Glutamatergic neuron (in vitro differentiated cells): ENCODE measurements at places on chromosomes 2 and 18. TPM values are rescaled to one million over a fixed set of nuclear protein-coding genes. Genes with fewer than 3 reads are reported as not detected.

DNA sequence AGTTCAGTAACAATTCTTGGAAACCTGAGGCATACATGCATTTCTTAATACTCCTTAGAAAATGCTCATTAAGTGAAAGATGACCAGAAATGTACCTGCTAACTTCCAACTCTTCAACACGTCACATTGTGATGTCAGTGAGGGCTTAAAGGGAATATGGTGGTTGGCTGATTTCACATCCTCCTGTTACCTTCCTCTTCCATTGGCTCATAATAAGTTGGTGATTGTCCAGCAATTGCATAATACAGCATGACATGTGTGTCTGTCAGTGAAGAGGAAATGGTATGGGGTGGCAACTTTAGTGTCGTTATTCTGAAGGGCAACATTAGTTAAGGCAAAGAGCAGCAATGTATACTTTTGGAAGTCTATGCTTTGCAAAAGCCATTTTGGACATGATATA, 26.0 kb downstream of the PLEK start:
- no peak for DNase-seq
- no peak overlapping the region for H3K27ac ChIP-seq
- H3K4me1 ChIP-seq = peaks cover 11% of the 10 kb centered on the region
- peaks cover 7% of the 10 kb centered on the region for H3K27me3 ChIP-seq
- no peak overlapping the region for H3K4me3 ChIP-seq
- H3K36me3 ChIP-seq = no peaks in the 10 kb centered on the region

The TTR gene
- not detected for total RNA-seq

DNA sequence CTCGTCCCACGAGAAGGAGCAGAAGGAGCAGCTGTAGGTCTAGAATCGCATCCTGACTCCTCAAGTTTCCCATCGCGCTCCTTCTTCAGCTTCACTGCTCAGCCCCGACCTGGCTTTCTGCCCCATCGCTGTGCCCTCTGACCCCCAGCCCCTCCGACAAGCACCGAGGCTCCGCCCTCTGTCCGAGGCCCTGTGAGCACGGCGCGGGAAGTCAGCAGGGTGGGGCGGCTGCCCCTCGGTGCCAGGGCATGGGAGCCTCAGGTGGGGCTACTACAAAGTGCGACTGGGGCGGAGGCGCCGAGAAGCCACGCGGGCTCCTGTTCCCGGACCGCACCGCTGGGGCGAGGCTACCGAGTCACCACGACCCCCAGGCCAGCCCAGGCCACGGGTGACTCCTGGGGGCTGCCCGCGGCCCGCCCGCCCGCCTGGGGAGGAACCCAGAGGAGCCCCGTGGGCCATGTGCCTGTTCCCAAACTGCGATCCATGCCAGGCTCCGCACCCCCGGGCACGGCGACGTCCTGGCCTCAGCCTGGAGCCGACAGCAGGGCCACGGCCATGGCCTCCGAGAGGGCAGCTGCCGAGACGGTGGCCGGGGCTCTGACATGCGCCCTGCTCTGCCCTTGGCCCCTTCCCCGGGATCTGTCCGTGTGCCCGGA, 36.6 kb upstream of the ID2 start:
- H3K36me3 ChIP-seq = peaks cover 5% of the 10 kb centered on the region
- DNase-seq = no peak
- H3K27ac ChIP-seq = no peak overlapping the region
- no peaks in the 10 kb centered on the region for H3K27me3 ChIP-seq
- peaks cover 14% of the 10 kb centered on the region for H3K4me1 ChIP-seq

DNA sequence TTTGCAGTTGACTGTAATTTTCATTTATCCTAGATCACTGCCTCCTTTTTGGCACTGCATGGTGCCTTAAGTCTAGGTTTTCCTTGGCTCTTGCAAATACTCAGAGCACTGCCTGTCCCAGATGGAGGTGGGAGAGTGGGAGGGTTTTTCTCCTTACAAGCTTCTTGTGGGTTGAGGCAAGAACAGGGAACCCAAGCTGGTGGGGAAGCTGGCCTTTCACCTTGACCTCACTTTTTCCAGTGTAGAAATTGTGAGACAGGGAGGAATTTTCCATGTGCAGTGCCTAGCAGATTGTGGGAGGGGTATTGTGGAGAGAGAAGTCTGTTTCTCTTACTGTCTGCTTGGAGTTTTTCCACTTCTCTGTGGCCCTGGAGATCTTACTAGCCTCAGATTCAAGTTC, 21.5 kb downstream of the GALNT1 start:
- peaks cover 45% of the 10 kb centered on the region for H3K36me3 ChIP-seq
- DNase-seq = no peak
- H3K27ac ChIP-seq = no peak overlapping the region
- no peaks in the 10 kb centered on the region for H3K27me3 ChIP-seq

- H3K4me3 ChIP-seq = no peak overlapping the region
- H3K4me1 ChIP-seq = peaks cover 2% of the 10 kb centered on the region
- no peaks in the 10 kb centered on the region for H3K36me3 ChIP-seq
- no peak for DNase-seq
These were observed 36.5 kb upstream of the DLX1 start for GRCh38 chr2:172048508-172049503.

DNA sequence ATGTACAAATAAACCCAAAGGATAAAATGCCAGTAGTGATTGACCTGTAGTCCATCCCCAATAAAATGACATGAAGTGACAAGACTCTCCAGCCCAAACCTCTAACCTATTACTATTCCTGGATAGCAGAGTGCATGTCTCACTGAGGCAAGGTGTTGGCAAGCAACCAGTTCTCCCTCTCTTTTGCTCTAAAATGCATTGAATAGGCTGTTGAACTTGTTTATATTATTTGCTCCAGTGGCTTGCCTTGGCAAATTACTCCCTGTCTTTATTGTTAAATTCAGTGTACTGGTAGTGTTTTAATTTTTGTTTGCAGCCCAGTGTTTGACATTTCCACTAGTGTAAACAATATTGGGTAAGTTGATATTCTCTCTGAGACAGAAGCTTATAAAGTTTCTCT, 70.5 kb downstream of the CSRNP3 start:
- no peaks in the 10 kb centered on the region for H3K36me3 ChIP-seq
- no peaks in the 10 kb centered on the region for H3K27me3 ChIP-seq
- peaks cover 2% of the 10 kb centered on the region for H3K4me1 ChIP-seq
- no peak overlapping the region for H3K4me3 ChIP-seq

GRCh38 chr2:31382452-31383120, 32.0 kb downstream of the XDH start:
- no peak overlapping the region for H3K27ac ChIP-seq
- peaks cover 4% of the 10 kb centered on the region for H3K27me3 ChIP-seq
- no peaks in the 10 kb centered on the region for H3K36me3 ChIP-seq
- no peak for DNase-seq
- H3K4me3 ChIP-seq = no peak overlapping the region

The ARHGAP25 gene
- total RNA-seq = 1.4 TPM

DNA sequence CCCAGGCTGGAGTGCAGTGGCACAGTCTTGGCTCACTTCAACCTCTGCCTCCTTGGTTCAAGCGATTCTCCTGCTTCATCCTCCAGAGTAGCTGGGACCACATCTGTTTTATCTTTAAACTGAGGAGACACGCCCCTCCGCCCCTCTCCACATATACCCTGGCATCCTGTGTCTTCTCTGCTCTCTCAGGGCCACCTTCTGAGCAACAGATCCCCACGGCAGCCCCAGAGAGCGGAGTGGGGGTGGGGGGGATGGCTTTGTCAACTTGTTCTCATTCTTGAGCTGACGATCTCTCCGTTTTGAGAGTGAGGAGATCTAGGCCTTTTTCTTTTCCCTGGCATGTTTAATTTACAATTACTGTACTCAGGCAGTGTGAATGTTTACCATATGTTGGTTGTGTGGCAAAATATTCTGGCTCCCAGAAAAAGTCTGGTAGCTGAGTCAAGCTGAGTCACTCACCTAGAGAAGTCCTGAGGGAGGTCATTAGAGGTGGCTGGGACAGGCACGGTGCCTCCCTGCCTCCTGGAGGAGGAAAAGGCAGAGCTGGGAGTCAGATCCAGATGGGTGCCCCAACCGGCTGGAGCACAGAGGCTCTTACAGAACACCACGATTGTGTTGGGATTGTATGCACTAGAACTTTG, 19.5 kb upstream of the ID2 start:
- peaks cover 21% of the 10 kb centered on the region for H3K4me1 ChIP-seq
- no peak for DNase-seq
- H3K27ac ChIP-seq = no peak overlapping the region

- no peak overlapping the region for H3K4me3 ChIP-seq
- H3K4me1 ChIP-seq = no peaks in the 10 kb centered on the region
- no peaks in the 10 kb centered on the region for H3K36me3 ChIP-seq
- no peak overlapping the region for H3K27ac ChIP-seq
- peak; percentile 62 for DNase-seq
- H3K27me3 ChIP-seq = no peaks in the 10 kb centered on the region
These were observed 20.6 kb upstream of the ATRAID start for GRCh38 chr2:27191070-27191829.

DNA sequence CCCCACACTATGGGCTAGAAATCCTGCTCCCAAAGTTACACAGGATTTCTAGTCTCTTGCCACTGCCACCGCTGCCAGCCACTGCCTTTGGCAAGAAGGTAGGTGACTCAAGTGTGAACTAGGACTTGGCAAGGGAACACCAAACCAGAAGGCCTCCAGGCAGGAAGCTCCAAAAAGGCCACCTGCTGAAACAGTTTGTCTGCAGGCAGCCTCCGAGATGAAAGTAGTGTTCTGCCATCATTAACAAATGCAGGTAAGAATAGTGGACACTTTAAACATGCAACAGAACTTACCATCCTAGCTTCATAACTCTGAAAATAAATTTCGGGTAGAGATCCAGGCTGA, 3.9 kb downstream of the ANKRD44 start:
- H3K4me1 ChIP-seq = peaks cover 3% of the 10 kb centered on the region
- H3K4me3 ChIP-seq = no peak overlapping the region
- peaks cover 9% of the 10 kb centered on the region for H3K27me3 ChIP-seq
- DNase-seq = no peak

DNA sequence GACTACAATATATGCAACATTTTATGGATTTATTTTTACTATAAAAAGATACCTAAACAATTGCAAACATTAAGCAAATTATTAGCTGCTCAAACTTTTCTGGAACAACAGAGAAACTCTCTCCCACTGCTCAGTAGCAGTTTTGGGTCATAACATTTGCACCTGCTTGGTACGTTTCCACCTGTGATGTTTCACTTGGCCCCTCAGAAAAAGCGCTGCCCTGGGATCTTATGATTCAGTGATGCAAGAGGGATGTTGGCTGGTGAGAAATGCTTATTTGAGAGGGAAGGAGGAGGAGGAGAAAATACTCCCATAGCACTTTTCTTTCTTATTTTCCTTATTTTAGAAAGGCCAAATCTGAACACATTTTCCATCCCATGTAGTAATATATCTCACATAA, 9.2 kb downstream of the IRS1 start:
- peaks cover 31% of the 10 kb centered on the region for H3K4me1 ChIP-seq
- no peak overlapping the region for H3K27ac ChIP-seq
- no peaks in the 10 kb centered on the region for H3K27me3 ChIP-seq
- peak overlapping the region; percentile 86 for H3K4me3 ChIP-seq
- no peaks in the 10 kb centered on the region for H3K36me3 ChIP-seq
- no peak for DNase-seq

DNA sequence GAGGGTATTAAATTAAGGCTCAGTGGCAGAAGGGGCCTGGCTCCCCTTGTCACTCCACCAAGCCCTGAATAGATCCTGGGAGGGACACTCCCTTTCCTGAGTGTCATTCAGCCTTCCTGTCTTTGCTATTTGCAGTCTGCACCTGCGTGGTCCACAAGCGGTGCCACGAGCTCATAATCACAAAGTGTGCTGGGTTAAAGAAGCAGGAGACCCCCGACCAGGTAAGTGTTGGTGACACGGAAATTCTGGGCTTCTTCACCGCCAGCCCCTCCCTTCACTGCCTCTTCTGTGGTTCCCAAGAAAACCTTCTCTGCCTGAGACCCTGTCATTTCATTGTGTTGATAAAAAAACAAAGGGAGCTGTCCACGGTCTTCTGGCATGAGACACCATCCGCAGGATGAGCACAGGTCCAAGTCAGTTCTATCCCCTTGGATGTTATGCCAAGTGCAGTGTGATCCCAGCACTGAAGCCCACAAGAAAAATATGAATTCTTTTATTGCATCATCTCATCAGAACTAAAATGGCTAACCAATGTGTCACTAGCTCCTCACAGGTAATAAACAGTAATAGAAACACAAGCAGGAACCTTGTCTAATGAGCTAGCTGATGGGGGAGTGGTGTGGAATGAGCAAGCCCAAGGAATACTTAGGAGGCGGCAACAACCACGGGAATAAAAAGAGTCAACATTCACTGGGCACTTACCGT, 316.9 kb upstream of the EPAS1 start:
- no peaks in the 10 kb centered on the region for H3K4me1 ChIP-seq
- no peak for DNase-seq
- H3K27ac ChIP-seq = no peak overlapping the region
- peaks cover 9% of the 10 kb centered on the region for H3K36me3 ChIP-seq
- H3K4me3 ChIP-seq = no peak overlapping the region
- peaks cover 5% of the 10 kb centered on the region for H3K27me3 ChIP-seq

DNA sequence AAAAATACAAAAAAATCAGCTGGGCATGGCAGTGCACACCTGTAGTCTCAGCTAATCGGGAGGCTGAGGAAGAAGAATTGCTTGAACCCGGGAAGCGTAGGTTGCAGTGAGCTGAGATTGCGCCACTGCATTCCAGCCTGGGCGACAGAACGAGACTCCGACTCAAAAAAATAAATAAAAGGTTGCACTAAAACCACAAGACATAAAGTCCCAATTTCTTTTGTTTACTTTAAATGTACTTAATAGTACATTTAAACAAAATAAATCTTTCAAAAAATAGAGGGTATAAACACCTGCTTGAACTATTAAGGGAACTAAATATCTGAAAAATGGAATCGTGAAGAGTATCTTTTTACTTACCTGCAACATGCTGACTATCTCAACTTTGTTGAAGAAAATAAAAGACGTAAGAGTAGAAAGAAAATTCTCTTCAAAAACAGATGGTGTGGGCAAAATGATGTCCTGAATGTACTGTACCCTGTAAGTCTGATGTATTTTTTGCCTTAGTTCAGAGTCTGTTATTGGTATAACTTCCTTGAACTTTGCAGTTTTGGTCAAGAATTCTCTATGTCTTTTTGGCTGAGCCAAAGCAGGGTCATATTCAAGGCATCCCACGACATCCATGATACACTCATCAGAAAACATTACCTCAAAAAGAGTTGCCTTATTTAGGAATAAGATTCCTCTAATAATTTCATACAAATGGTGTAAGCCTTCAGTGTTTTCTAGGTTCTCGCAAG, 19.2 kb downstream of the PPP4R3B start:
- no peak for DNase-seq
- no peaks in the 10 kb centered on the region for H3K36me3 ChIP-seq
- no peak overlapping the region for H3K4me3 ChIP-seq
- H3K4me1 ChIP-seq = no peaks in the 10 kb centered on the region
- H3K27me3 ChIP-seq = peaks cover 2% of the 10 kb centered on the region

DNA sequence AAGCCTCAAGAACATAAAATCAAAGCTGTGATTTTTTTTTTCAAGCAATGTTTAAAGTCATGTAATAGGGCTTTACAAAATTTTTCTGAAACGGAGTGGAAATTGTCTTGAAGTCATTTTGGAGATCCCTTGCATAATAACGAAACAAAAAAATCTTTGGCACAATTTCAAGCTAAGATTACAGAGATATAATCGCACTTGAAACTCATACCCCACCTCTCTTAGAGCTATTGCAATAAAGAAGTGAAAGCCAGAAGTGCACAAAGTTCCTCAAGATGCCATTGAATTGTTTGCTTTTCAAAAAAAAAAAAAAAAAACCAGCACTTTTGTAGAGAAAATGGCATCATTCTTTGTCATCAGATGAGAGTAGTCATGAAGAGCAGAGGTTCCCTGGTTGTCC, 152.3 kb downstream of the PAX3 start:
- no peak overlapping the region for H3K4me3 ChIP-seq
- peaks cover 6% of the 10 kb centered on the region for H3K36me3 ChIP-seq
- H3K27ac ChIP-seq = no peak overlapping the region
- no peak for DNase-seq

The COL3A1 gene
- not detected for total RNA-seq
